CD8-positive, alpha-beta memory T cell (primary cell): ENCODE measurements at places on chromosomes 1 and 21. TPM values are rescaled to one million over a fixed set of nuclear protein-coding genes. Genes with fewer than 3 reads are reported as not detected.

DNA sequence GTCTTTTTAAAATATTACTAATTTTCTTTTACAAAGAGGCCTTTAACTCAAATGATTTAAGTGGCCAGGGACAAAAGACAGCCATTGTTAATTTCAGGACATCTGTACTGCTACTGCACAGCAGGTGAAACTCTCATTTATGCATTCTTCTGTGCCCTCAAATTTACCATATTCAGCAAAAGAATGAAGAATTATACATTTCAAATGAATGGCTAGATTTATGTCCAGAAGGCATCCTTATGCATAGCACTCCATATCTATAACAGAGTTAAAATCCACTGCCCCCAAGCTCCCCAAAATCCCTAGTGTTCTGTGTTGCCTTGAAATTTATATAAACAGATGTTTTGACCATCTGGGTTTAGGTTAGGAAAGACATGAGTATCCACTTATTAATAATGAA, 202.6 kb downstream of the DNM3 start:
- no peaks in the 10 kb centered on the region for H3K4me1 ChIP-seq
- no peak for DNase-seq
- no peaks in the 10 kb centered on the region for H3K27me3 ChIP-seq
- no peaks in the 10 kb centered on the region for H3K36me3 ChIP-seq

DNA sequence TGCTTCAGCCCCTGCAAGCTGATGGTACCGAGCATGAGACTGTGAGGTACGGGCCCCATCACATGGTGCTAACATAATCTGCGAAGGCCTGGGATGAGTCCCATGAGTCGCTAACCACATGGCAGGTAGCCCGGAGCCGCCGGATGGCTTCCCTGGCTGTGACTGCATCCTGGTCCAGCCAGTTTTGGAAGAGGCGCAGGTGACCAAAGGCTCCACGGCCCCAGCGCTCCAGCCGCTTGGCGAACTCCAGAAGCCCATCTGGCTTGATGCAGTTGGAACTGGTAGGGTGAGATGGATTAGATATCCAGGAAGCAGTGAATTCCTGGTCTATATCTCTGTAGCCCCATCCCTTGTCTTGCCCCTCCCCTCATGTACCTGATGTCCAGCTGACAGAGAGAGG, 24.6 kb downstream of the LRRC41 start:
- peaks cover 16% of the 10 kb centered on the region for H3K36me3 ChIP-seq
- H3K4me3 ChIP-seq: no peak overlapping the region
- no peaks in the 10 kb centered on the region for H3K4me1 ChIP-seq
- H3K27ac ChIP-seq: no peak overlapping the region
- DNase-seq: no peak

GRCh38 chr1:35561297-35561971, 3.8 kb downstream of the NCDN start:
- H3K36me3 ChIP-seq: no peaks in the 10 kb centered on the region
- H3K4me3 ChIP-seq: no peak overlapping the region
- DNase-seq: no peak
- peaks cover 14% of the 10 kb centered on the region for H3K4me1 ChIP-seq

DNA sequence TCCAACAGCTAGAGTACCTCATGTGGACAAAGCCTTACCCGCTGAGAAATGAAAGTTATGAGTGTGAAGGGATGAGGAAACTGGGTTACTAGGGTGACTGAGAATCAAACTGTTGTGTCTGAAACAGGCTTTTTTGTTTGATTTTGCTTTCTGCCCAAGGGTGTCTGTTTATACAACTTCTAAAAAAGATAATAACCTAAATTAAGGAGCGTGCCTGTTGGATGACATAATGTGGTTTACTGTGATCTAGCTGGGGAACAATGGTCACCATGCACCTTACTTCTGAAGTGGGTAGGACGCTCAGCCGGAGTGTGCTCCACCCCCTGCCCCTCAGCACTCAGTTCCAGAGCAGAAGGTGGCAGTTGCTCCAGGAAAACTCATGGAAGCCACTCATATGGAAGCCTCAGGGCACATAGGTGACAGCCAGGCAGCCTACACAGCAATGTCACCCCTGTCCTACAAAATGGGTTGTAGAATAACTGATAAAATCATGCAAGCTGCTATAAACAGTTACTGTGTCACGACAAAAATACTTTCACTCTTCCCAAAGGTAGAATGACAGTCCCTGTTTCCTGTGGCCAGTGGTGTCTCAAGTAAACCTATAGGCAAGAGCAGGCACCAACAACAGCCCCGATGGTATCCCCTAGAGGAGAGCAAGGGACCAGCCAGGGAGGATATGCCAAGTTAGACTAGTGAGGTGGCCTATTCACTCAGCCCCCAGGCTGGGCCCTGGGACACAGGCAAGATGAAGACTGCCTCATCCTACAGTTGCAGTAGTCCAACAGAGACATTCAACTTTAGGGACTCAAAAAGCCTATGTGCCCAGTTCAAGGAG, 29.3 kb downstream of the SIPA1L2 start:
- H3K27ac ChIP-seq: no peak overlapping the region
- no peaks in the 10 kb centered on the region for H3K36me3 ChIP-seq
- H3K27me3 ChIP-seq: no peaks in the 10 kb centered on the region
- peaks cover 7% of the 10 kb centered on the region for H3K4me1 ChIP-seq
- H3K4me3 ChIP-seq: no peak overlapping the region
- DNase-seq: no peak

GRCh38 chr1:61352845-61353435, 270.6 kb downstream of the NFIA start:
- no peaks in the 10 kb centered on the region for H3K36me3 ChIP-seq
- no peaks in the 10 kb centered on the region for H3K27me3 ChIP-seq
- no peak for DNase-seq
- no peaks in the 10 kb centered on the region for H3K4me1 ChIP-seq

DNA sequence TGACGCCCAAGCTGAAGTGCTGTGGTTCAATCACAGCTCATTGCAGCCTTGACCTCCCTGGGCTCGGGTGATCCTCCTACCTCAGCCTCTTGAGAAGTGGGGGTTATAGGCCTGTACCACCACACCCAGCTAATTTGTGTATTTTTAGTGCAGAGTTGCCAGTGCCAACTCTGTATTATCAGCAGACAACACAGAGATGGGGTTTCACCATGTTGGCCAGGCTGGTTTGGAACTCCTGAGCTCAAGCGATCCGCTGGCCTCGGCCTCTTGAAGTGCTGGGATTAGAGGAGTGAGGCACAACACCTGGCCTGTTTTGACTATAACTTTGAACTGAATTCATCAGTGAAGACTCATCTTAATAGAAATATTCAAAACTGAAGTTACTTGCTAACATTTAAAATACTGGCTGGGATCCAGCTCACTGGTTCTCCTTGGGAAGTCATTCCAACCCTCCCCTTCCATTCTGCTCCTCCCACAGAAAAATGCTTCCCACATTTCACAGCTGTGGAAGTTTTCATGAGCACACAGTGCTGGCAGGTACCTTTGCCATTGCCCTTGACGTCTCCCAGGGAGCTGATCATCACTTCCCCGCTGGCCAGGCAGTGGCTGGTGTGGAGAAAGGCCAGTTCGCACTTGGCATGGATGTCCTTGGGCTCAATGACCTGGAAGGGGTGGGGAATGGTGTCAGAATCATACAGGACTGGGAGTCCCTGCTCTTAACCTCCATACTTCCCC, 4.7 kb downstream of the SELENBP1 start:
- no peak for DNase-seq
- H3K4me1 ChIP-seq: no peaks in the 10 kb centered on the region
- no peak overlapping the region for H3K27ac ChIP-seq
- H3K36me3 ChIP-seq: no peaks in the 10 kb centered on the region
- no peak overlapping the region for H3K4me3 ChIP-seq
- H3K27me3 ChIP-seq: no peaks in the 10 kb centered on the region

Gene FAM72A
- 14.1 TPM for total RNA-seq

Gene TFF1
- total RNA-seq: not detected
